ENCODE measurements at places on chromosomes 2 and 18. TPM values are rescaled to one million over a fixed set of nuclear protein-coding genes. Genes with fewer than 3 reads are reported as not detected.
A peak's percentile ranks its signal among the peaks of the same experiment; 100 is the strongest.

DNA sequence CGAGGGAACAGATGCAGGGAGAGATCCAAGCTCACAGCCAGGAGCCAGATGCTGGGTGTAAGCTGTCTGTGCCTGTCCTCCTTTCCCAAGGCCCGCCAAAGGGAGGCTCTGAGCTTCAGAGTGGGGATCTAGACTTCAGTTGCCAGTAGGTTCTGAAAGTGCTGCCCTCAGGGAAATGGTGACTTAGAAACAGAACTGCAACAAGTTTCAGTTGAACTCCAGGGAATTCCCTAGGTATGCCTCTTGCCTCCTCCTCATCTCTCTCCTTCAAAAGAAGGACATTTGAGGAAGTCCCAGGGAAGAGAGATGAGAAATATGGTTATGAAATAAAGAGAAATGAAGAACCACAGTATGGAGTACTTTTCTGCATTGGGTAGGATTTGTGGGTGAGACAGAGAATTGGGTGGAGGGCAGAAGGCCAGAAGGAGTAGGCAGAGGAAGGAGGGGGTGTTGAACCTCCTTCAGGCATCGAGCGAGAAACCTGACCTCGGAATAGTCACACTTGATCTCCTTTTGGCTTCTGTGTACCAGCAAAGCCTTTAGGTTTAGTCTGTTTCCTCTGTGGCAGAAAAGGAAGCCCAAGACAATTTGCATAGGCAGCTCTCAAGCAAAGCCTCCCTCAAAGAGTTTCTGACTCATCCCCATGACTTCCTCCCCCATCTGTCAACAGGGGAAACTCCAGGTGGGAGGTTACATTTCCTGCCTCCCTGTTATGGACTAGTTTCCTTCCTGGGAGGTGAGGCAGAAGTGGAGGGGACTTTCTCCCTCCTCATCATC is 45.7 kb downstream of the QPCT start:
- DNase-seq: peak; percentile 95

GRCh38 chr2:120391911-120392665 is 46.2 kb downstream of the INHBB start:
- no peak for DNase-seq

GRCh38 chr2:215711471-215712034 is 275.7 kb upstream of the FN1 start:
- peak; percentile 90 for DNase-seq

- no peak for DNase-seq
These were observed 186.3 kb downstream of the SLC8A1 start for GRCh38 chr2:40265602-40266001.

DNA sequence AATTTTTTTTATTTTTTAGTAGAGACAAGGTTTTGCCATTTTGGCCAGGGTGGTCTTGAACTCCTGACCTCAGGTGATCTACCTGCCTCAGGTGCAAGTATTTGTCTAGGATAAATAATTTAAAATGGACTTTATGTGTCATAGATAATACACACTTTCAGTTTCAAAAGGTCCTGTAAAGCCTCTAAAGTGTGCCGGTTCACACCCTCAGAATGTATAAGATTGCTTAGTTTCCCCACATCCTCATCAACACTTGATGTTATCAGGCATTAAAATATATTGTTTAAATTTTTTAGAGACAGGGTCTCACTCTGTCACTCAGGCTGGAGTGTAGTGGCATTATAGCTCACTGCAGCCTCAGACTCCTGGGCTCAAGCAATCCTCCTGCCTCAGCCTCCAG is 170.5 kb downstream of the ANKRD44 start:
- DNase-seq: no peak

- DNase-seq: no peak
These were observed 18.0 kb downstream of the TGOLN2 start for GRCh38 chr2:85309699-85310321.

DNA sequence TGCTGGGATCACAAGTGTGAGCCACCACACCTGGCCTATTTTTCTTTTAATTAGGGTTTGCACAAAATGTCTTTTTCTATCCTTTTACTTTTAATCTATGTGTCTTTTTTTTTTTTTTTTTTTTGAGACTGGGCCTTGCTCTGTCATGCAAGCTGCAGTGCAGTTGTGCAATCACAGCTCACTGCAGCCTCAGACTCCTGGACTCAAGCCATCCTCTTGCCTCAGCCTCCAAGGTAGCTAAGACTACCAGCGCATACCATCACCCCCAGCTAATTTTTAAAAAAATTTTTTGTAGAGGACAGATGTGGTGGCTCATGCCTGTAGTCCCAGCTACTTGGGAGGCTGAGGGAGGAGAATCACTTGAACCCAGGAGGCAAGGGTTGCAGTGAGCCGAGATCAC is 27.1 kb downstream of the ADCY3 start:
- DNase-seq: peak; percentile 18

GRCh38 chr2:131029812-131030211 is 63.4 kb downstream of the FAM168B start:
- DNase-seq: no peak

GRCh38 chr2:226829721-226830631 is 5.9 kb upstream of the RHBDD1 start:
- no peak for DNase-seq

DNA sequence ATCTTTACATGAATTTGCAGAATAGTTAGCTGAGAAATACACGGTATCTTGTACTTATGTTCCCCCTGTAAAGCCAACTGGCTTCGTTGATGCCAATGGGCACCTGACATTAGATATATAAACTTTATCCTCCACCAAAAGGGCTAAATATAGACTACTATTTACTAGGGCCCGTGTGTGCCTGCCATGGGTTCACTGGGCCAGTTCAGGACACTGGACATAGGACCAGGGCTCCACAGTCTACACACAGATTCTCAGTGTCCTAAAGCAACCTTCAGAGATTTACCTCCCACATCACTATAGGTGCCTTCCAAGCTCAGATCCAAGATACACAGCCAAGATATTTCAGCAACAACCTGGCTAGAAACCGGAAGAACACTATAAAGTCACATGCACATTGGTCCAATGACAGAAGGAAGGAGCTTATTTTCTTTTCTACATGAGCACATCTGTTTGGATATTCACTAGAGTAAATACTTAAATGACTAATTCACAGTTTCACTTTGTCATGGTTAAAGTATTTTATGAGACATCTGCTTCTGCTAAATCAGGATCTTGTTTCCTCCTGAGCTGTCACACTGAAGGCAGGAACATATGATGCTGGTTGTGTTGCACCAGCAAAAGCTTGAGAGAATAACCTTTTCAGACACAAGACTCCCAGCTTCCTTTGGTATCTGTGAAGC is 95.1 kb downstream of the MYO5B start:
- DNase-seq: peak; percentile 34

- DNase-seq: peak; percentile 40
These were observed 22.1 kb upstream of the MAT2A start for GRCh38 chr2:85516653-85517389.

DNA sequence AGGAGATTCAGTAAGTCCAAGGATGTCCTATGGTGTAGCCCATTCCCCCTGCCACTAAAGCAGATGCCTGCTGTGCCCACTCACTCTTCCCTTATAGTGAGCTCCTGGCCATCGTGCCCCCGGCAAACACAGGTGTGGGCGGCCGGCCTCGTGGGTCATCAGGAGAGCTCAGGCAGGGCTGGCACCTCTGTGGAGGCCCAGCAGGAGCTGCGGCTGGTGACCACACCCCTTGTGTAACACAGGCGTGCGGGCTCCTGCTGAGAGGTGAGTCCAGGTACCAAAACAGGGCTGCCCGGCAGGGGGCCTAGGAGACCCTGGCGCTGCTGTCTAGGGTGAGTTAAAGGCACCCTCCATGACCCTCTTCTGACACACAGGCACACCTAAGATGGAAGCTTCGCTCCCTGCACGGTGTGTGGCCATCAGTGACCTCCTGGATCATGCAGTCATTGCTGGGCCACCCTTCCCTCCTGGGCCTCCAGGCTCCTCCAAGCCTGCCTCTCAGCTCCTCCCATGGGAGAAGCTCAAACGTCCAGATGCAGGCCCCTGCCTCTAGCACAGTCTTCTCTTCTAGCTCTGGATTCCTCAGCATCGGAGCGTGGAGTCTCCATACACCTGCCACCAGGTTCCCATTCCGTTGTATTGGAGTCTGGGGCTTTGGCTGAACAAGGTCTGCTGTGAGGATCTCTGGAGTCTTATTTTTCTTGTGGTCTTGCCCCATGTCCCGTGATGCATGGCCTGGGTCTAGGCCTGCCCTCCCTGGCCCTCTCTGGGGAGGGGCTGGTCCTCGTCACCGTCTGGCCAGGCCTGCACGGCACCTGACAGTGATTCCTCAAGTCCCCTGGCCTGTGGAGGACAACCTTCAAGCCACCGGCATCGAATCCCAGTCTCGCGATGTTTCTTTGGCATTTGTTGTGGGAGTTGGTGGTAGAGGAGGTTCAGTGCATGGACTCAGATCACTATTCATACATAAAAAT is 246.9 kb downstream of the ACKR3 start:
- no peak for DNase-seq

- no peak for DNase-seq
These were observed 68.7 kb upstream of the MC2R start for GRCh38 chr18:13984080-13984479.

DNA sequence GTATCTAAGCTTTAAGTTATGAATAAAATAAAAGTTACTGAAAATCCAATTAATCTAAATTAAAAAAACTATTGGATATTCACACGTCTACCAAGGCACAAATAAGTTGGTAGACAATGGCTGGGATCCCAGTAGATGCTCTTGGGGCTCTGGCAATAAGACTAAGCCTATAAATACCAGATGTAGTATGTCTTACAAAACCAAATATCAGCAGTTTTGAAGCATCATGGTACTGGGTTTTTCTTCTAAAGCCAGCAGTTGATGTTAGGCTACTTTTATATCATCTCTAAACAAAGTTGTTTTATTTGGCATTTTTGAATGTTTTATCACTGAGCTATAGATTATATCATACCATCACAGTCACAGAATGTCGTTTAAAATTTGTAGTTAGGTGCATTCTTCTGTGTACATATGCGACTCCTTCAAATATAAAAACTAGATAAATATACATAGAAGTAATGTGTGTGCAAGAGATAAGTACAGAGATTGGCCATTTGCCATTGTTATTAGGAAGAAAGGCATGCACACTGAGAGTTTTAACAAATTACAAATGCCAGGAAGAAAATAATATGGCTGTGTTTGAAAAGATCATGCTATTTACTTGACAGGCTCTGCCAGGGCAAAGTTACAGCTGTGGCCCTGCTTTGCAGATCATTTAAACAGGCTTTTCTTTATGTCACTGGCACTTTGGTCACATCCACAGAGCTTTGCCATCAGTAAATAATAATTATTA is 21.6 kb upstream of the TMEM17 start:
- no peak for DNase-seq

GRCh38 chr2:131042148-131042775 is 51.0 kb downstream of the FAM168B start:
- no peak for DNase-seq

- DNase-seq: no peak
These were observed 47.3 kb downstream of the WDFY1 start for GRCh38 chr2:223897669-223898330.

DNA sequence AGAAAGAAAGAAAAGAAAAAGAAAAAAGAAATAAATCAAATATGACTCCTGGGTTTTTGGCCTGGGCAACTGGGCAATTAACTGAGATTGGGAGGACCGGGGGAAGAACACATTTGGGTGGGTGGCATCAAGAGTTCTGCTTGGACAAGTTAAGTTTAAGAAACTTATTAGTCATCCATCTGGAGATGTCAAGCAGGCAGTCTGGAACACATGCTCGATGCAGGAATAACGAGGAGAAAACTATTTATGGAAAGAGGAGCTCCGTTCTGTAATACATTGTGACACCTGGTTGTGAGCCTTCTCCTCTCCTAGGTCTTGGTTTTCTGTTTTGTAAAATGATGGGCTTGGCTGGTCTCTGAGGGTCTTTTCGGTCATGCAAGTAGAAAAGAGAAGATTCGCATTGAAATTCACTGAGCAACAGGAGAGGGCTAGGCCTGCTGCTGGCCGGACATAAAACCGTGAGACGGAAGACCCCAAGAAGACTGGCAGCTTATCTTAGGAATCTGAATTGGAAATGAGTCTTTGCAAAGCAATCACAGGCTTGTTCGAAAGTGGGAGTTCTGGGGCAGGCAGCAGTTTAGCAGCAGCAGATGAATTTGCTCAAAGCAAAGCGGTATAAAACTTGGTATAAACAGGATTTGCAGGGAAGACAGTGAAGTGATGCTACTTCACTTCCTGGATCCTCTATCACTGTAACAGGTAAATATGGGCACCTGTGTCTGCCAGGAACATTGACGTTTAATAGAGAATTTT is 51.4 kb downstream of the E2F6 start:
- DNase-seq: no peak

DNA sequence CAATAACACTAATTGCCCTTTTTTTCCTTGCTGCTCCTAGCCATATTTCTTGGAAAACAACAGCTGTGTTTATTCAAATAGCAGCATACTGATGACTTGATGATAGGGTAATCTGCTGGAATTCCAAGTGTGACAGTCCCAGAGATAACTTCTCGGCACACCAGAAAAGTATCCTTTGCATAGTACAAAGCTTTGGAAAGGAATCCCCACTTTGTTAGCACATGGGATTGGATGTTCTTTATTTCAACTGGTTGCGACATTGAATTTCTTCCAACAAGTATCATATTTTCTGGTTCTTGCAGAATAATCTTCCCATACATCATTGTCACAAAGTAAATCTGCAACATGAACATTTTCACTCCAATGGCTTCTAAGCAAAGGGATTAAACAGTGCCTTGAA is 445.8 kb upstream of the ACVR2A start:
- DNase-seq: no peak

- no peak for DNase-seq
These were observed 1616.8 kb upstream of the PIK3C3 start for GRCh38 chr18:40338284-40338683.

- DNase-seq: peak; percentile 54
These were observed 103.0 kb downstream of the KYNU start for GRCh38 chr2:142980246-142981068.

GRCh38 chr2:172377408-172377807 is 50.0 kb upstream of the ITGA6 start:
- DNase-seq: no peak

DNA sequence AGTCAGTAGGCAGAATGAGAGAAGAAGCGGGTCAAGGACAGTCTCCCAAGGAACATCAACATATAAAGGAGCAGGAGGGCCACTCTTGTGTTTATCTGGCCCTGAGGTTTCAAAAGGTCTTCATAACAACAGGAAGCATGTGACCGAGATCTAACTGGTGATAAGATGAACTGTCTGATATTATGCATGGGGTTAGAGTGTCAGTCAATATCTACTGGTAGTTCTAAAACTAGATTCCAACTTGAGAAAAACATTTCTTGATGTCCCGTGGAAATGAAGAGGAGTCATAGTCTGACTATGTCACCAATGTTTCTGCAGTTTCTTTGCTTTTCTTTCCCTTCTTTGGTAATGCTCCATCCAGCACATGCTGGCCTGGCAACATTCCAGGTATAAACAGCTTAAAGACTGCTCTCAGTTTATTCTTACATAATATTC is 77.5 kb upstream of the ITPRID2 start:
- peak; percentile 71 for DNase-seq

COBLL1 gene
- 12.5 TPM for total RNA-seq

PFN4 gene
- total RNA-seq: 0.12 TPM

ADD2 gene
- total RNA-seq: 9.5 TPM

CYS1 gene
- 0.79 TPM for total RNA-seq

VWC2L gene
- not detected for total RNA-seq

POTEJ gene
- total RNA-seq: not detected

GPR17 gene
- total RNA-seq: not detected

TSN gene
- 62.8 TPM for total RNA-seq

OSR1 gene
- not detected for total RNA-seq

TIA1 gene
- total RNA-seq: 52.4 TPM

SERPINB11 gene
- total RNA-seq: not detected

TMEM163 gene
- total RNA-seq: not detected
